Motor neuron (in vitro differentiated cells): ENCODE measurements at places on chromosomes 4 and X.
A peak's percentile ranks its signal among the peaks of the same experiment; 100 is the strongest.

- no peak for ATAC-seq
Measured at GRCh38 chrX:71162981-71163380, 18.3 kb downstream of the NLGN3 start.

DNA sequence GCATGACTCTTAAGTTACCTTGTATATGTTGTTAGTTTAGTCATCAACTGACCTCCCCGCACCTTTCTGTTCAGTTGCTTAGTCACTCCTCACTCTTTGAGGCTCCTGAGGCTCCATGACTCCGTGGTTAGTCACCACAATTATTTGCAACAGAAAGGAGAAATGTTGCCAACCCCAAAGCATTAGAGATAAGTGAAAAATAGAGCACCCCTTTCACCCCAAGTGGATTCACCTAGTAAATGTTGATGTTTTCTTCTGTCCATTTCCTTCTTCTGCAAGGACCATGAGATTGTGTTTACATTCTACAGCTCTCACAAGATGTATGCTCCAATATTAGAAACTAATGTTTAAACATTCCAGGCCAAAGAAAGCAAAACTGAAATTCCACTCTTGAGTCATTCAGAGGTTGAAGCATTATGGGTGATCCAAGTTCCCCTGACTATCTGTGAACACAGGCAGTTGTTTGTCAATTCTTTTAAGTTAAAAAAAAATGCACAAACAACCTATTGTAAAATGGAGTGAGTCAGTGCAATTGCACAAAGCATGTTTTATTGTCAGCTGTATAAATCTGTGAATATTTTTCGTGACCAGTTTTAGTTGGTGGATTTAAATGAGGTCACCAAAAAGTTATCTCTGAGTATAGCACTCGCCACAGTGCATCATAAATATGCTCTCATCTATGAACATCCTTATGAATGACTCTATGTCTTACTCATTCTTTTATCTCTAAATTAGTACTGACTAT is 552.4 kb upstream of the MAGEB2 start:
- ATAC-seq = no peak

DNA sequence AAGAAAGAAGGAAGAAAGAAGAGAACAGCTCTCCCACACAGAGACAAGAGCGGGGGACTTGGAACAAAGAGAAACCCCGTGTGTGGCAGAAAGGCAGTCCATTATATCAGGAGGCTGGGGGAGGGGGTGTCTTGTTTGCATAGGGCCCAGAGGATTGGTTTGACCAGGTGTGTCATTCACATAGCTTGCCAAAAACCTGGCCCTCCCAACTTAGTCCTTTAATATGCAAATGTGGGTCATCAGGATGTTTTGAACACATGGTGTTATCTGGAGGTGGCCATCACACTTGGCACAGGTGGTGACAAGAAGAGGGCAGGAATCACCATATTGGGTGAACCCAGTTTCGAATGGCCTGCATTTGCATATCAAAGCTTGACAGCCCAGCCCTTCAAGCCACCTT is 111.7 kb downstream of the LINC00632 start:
- ATAC-seq = no peak

GRCh38 chrX:13029887-13030771 is 14.3 kb downstream of the FAM9C start:
- ATAC-seq = peak; percentile 74

- no peak for ATAC-seq
Measured at GRCh38 chr4:102867278-102868152, 1.3 kb upstream of the CISD2 start.

DNA sequence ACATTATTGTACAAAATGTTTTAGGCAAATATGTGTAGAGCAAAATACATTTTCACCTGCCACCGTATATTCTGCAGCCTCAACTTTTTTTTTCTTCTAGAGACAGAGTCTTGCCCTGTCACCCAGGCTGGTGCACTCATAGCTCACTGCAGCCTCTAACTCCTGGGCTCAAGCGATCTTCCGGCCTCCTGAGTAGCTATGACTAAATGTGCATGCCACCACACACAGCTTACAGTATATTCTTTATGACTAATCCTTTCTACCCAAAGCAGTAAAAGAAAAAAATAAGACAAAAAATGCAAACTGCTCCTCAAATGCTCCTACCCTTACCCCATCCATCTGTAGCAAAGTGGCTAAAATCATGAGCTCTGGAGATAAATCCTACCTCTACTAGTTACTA is 426.3 kb downstream of the KCNIP4 start:
- no peak for ATAC-seq

GRCh38 chrX:106862972-106863688 is 40.0 kb downstream of the RIPPLY1 start:
- ATAC-seq = no peak

DNA sequence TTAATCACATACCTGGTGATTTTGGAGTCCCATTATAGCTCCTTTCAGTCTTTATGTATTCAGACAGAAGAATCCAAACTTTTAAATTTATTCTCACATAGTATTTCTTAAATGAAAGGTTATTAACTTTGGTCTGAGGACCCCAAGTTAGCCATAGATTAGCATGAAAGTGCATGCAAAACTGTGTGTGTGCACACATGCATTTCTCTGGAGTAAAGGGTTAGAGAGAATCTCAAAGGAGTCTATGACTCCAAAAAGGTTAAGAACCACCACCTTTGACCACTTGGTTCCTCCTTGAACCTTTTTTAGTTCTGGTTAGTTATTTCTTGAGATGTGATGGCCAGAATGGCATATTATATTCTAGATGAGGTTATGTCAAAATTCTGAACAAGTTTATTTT is 102.0 kb downstream of the MGST2 start:
- no peak for ATAC-seq

GRCh38 chr4:19720190-19720589 is 531.5 kb upstream of the SLIT2 start:
- ATAC-seq = no peak

GRCh38 chr4:82358847-82359246 is 14.9 kb downstream of the HNRNPD start:
- no peak for ATAC-seq

- ATAC-seq = no peak
Measured at GRCh38 chr4:186693159-186693815, 30.4 kb downstream of the FAT1 start.
